Activated naive CD8-positive, alpha-beta T cell treated with anti-CD3 and anti-CD28 coated beads, Interleukin-2, amount 10 ng/mL, durations not matched to agents 7 days and 5 days (primary cell): ENCODE measurements at places on chromosomes 4 and X. TPM values are rescaled to one million over a fixed set of nuclear protein-coding genes. Genes with fewer than 3 reads are reported as not detected.

GRCh38 chr4:101221294-101221693 lies 126.0 kb downstream of the PPP3CA start:
- no peak overlapping the region for H3K27ac ChIP-seq
- peaks cover 2% of the 10 kb centered on the region for H3K27me3 ChIP-seq
- DNase-seq = no peak
- H3K4me3 ChIP-seq = no peak overlapping the region
- H3K4me1 ChIP-seq = peaks cover 8% of the 10 kb centered on the region

DNA sequence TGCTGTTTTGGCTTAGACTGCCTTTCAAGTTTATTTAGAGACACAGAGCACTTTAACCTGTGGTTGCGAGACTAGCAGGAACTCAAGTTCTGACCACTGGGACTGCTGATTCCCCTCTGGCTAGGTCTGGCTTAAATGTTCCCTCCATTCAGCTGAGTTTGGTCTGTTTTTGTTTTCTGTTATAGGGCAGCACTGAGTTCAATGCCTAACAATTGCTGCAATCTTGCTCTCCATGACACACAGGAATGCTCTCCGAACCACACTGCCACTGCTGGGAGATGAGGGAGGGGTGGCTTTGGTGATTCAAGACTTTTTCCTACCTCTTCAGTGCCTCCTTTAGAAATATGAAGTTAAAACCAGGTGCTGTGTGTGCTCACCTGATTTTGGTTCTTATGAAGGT lies 106.3 kb upstream of the EOLA2 start:
- no peak overlapping the region for H3K27ac ChIP-seq
- H3K36me3 ChIP-seq = no peaks in the 10 kb centered on the region
- H3K4me3 ChIP-seq = no peak overlapping the region
- H3K27me3 ChIP-seq = peaks cover 11% of the 10 kb centered on the region
- H3K4me1 ChIP-seq = no peaks in the 10 kb centered on the region
- no peak for DNase-seq

VGLL1 gene
- total RNA-seq = not detected

GRCh38 chr4:16513876-16514275 lies 287.6 kb upstream of the TAPT1 start:
- no peak overlapping the region for H3K4me3 ChIP-seq
- H3K27me3 ChIP-seq = peaks cover 1% of the 10 kb centered on the region
- no peaks in the 10 kb centered on the region for H3K36me3 ChIP-seq
- no peak for DNase-seq

GRCh38 chr4:57095956-57096355 lies 14.2 kb downstream of the IGFBP7 start:
- H3K4me3 ChIP-seq = no peak overlapping the region
- peaks cover 23% of the 10 kb centered on the region for H3K27me3 ChIP-seq
- DNase-seq = no peak
- H3K4me1 ChIP-seq = no peaks in the 10 kb centered on the region

RAB40A gene
- 0.22 TPM for total RNA-seq

GRCh38 chr4:140297221-140297570 lies 76.2 kb upstream of the SCOC start:
- DNase-seq = no peak
- no peaks in the 10 kb centered on the region for H3K36me3 ChIP-seq
- peaks cover 2% of the 10 kb centered on the region for H3K27me3 ChIP-seq
- H3K27ac ChIP-seq = no peak overlapping the region
- no peaks in the 10 kb centered on the region for H3K4me1 ChIP-seq

MAGEC2 gene
- not detected for total RNA-seq

- H3K27ac ChIP-seq = peak overlapping the region; percentile 74
- no peak for DNase-seq
- peak overlapping the region; percentile 44 for H3K4me3 ChIP-seq
- H3K4me1 ChIP-seq = peaks cover 31% of the 10 kb centered on the region
- no peaks in the 10 kb centered on the region for H3K27me3 ChIP-seq
These were observed 235.4 kb downstream of the MGST2 start for GRCh38 chr4:139900964-139901376.

DNA sequence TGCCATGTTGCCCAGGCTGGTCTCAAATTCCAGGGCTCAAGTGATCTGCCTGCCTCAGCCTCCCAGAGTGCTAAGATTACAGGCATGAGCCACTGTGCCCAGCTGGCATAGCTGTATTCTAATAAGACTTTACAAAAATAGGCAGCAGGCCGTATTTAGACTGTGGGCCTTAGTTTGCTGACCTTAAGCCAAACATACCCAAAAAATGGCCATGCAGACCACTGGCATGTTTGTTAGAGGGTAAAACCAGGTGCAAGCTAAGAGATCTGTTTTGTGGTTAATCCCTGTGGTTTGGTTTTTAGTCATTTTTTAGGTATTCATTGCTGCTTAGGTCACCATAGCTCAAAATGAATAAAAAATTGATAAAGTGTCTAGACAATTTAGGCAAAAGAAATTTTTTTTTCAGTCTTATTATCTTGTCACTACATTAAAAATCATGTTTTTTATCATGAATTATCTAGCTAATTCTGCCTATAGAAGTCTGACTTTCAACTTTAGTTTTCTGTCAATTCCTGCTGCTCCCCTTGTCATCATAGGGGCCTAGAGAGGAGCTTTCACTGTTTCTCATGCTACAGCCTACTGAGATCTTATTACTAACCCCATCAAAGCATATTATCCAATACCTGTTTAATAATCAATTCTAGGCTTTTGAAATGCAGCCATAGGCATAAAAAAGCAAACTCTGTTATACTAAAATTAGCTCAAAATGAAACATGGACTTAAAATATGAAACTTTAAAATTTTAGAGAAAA lies 7.5 kb upstream of the SPINK2 start:
- H3K4me1 ChIP-seq = peaks cover 16% of the 10 kb centered on the region
- DNase-seq = no peak
- H3K27ac ChIP-seq = no peak overlapping the region
- peaks cover 5% of the 10 kb centered on the region for H3K27me3 ChIP-seq
- H3K4me3 ChIP-seq = no peak overlapping the region
- no peaks in the 10 kb centered on the region for H3K36me3 ChIP-seq

- H3K36me3 ChIP-seq = no peaks in the 10 kb centered on the region
- DNase-seq = no peak
- no peak overlapping the region for H3K27ac ChIP-seq
- no peaks in the 10 kb centered on the region for H3K4me1 ChIP-seq
- no peaks in the 10 kb centered on the region for H3K27me3 ChIP-seq
- no peak overlapping the region for H3K4me3 ChIP-seq
These were observed 384.6 kb downstream of the DTHD1 start for GRCh38 chr4:36665985-36666527.

DNA sequence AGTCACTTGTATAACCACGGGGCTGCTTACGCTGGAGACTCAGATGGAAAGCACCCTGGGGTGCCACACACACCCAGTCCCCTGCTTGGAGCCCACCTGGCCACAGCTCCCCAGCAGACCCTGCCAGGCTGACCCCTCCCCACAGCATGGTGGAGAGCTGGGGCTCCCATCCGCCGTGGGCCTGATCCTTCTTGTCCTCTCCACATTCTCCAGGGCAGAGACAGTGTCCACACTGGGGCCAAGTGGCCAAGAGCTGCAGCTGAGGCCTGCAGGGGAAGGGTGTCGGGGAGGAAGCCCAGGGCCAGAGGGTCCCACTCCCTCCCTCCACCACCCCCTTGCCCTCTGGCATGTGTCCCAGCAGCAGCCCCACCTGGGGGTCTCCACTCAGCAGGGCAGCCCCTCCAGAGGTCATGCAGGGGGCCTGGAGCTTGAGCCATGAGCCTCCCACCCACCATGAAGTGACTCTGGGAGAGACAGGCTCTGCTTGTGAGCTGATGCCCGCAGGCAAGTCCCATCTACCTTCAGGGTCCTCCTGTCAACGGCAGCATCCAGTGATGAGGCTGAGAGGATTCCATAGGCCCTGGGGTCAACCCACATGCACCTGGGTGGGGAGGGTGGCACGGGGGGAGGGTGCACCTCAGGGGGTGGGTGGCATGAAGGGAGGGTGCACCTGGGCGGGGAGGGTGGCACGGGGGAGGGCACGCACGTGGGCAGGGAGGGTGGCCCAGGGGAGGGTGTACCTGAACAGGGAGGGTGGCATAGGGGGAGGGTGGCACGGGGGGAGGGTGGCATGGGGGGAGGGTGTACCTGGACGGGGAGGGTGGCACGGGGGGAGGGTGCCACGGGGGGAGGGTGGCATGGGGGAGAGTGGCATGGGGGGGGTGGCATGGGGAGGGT lies 56.4 kb downstream of the FAM53A start:
- no peaks in the 10 kb centered on the region for H3K36me3 ChIP-seq
- no peak overlapping the region for H3K4me3 ChIP-seq
- H3K27ac ChIP-seq = no peak overlapping the region
- DNase-seq = no peak
- no peaks in the 10 kb centered on the region for H3K27me3 ChIP-seq
- H3K4me1 ChIP-seq = no peaks in the 10 kb centered on the region

KLHL34 gene
- 0.91 TPM for total RNA-seq

- H3K4me3 ChIP-seq = no peak overlapping the region
- peak; percentile 22 for DNase-seq
- peaks cover 7% of the 10 kb centered on the region for H3K36me3 ChIP-seq
- H3K27ac ChIP-seq = peak overlapping the region; percentile 38
- no peaks in the 10 kb centered on the region for H3K27me3 ChIP-seq
These were observed 36.8 kb upstream of the SPON2 start for GRCh38 chr4:1208970-1209704.

DNA sequence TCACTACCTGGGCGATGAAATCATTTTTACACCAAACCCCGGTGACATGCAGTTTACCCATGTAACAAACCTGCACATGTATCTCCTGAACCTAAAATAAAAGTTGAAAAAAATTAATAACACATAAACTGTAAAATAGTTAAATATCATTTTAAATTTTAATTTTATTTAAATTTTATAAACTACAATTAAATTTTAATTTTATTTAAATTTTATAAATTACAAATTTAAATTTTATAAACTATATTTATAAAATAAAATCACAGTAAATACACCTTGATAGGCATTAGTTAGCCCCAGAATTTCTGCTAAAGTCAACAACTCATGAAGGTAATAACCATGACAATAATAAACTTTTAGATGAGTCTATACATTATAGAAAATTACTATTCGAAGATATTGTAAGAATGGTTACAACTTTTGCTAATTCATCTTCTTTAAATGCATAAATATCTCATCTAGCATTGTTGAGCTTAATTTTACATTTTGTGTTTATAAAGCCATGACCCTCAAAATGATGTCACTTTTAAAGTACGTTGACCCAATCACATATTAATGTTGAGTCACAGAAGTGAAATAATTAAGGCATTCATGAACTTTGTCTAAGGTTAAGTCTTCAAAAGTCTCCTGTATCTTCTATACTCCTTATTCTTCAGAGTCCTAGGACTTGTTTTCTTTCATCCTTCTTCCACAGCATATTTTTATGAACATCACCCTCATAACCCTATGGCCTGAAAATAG lies 755.8 kb upstream of the LCORL start:
- H3K36me3 ChIP-seq = no peaks in the 10 kb centered on the region
- no peak overlapping the region for H3K4me3 ChIP-seq
- DNase-seq = no peak
- no peaks in the 10 kb centered on the region for H3K4me1 ChIP-seq
- no peak overlapping the region for H3K27ac ChIP-seq

GRCh38 chr4:101321481-101322042 lies 25.8 kb downstream of the PPP3CA start:
- peaks cover 2% of the 10 kb centered on the region for H3K27me3 ChIP-seq
- H3K4me3 ChIP-seq = no peak overlapping the region
- peaks cover 2% of the 10 kb centered on the region for H3K4me1 ChIP-seq
- peaks cover 7% of the 10 kb centered on the region for H3K36me3 ChIP-seq
- no peak overlapping the region for H3K27ac ChIP-seq

GRCh38 chr4:25580633-25581467 lies 74.8 kb upstream of the SLC34A2 start:
- no peak overlapping the region for H3K4me3 ChIP-seq
- no peak overlapping the region for H3K27ac ChIP-seq
- H3K4me1 ChIP-seq = no peaks in the 10 kb centered on the region
- no peaks in the 10 kb centered on the region for H3K36me3 ChIP-seq
- no peaks in the 10 kb centered on the region for H3K27me3 ChIP-seq
- no peak for DNase-seq

NR3C2 gene
- 19.5 TPM for total RNA-seq

DNA sequence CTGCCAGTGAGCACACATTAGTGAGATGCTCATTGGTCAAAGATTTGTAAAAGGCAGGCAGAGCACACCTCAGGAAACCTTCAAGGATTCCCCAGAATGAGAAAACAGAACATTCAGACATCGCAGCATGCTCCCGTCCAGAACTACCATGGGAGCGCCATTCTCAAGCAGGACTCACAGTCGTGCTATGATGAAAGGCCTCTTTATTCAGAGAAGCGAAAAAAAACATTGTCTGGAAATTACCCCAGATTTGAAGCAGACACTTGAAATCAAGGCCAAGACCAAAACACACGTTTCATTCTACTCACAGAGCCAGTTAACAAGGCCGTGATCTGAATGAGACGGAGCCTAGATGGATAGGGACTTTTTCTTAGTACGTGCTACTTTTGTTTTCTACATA lies 961.8 kb upstream of the TENM3 start:
- no peak overlapping the region for H3K27ac ChIP-seq
- H3K27me3 ChIP-seq = no peaks in the 10 kb centered on the region
- H3K4me1 ChIP-seq = no peaks in the 10 kb centered on the region
- H3K36me3 ChIP-seq = no peaks in the 10 kb centered on the region
- no peak overlapping the region for H3K4me3 ChIP-seq
- no peak for DNase-seq

POF1B gene
- total RNA-seq = 0.11 TPM

GRCh38 chrX:72268597-72269365 lies 8.3 kb downstream of the RPS4X start:
- H3K4me3 ChIP-seq = no peak overlapping the region
- peaks cover 15% of the 10 kb centered on the region for H3K36me3 ChIP-seq
- H3K27me3 ChIP-seq = no peaks in the 10 kb centered on the region

SHOX gene
- total RNA-seq = not detected

GRCh38 chrX:41198410-41198809 lies 113.2 kb downstream of the USP9X start:
- H3K4me1 ChIP-seq = peaks cover 1% of the 10 kb centered on the region
- no peak overlapping the region for H3K4me3 ChIP-seq
- no peaks in the 10 kb centered on the region for H3K27me3 ChIP-seq
- H3K36me3 ChIP-seq = peaks cover 36% of the 10 kb centered on the region

DNA sequence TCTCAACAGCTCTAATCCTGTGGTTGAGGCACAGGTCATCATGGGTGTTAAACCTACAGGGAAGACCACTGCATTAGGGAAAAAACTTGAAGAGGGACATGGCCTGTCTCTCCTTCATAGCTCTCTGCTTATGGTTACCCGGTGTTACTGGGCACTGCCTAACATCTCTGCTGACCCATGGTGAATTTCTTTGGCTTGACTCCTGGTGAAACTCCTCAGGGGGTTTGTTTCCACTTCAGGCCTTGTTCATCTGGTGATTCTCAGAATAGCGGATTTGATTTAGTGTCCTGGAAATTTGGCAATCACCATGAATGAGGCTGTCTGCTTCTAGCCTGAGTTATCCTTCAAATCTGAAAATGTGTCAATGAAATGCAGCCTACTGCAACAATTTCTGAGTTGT lies 114.4 kb downstream of the ZNF518B start:
- peaks cover 4% of the 10 kb centered on the region for H3K27me3 ChIP-seq
- no peaks in the 10 kb centered on the region for H3K4me1 ChIP-seq
- no peak overlapping the region for H3K27ac ChIP-seq
- no peak overlapping the region for H3K4me3 ChIP-seq
